ENCODE measurements at places on chromosomes 5 and 9. TPM values are rescaled to one million over a fixed set of nuclear protein-coding genes. Genes with fewer than 3 reads are reported as not detected.

CAMK2A gene
- total RNA-seq: not detected

OGN gene
- not detected for total RNA-seq

ZFP2 gene
- 0.33 TPM for total RNA-seq

CTSV gene
- total RNA-seq: 0.67 TPM

AK1 gene
- 66.9 TPM for total RNA-seq
